ENCODE measurements at places on chromosomes 1 and 21.

DNA sequence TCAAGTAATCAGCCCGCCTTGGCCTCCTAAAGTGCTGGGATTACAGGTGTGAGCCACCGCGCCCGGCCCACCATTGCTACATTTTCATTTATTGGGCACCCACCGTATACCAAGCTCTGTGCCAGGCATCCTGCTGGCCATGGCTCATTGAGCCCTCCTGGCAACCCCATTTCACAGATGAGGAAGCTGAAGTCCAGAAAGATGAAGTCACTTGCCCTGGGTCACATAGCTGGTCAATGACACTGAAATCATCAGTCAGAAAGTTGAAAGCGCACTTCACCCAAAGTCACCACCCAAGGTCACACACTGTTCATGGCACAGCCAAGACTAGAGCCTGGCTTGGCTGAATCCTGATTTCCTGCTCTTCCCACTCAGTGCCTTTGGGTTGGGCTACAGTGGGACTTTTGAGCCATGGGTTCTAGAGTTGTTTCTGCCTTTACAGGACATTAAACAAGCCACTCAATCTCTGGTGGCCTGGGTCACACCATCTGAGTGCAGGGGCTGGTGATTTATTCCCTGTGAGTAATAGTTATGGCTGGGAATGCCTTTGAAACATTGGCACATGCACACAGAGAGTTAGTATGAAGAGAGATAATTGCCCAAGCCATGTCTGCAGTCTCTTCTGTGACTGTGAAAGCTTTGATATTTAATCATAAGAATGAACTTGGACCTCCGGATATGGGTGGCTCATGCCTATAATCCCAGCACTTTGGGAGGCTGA is 16.0 kb upstream of the ARHGEF10L start:
- DNase-seq, result no peak

- DNase-seq, result no peak
Measured at GRCh38 chr1:92910081-92910480, 51.2 kb downstream of the DIPK1A start.

DNA sequence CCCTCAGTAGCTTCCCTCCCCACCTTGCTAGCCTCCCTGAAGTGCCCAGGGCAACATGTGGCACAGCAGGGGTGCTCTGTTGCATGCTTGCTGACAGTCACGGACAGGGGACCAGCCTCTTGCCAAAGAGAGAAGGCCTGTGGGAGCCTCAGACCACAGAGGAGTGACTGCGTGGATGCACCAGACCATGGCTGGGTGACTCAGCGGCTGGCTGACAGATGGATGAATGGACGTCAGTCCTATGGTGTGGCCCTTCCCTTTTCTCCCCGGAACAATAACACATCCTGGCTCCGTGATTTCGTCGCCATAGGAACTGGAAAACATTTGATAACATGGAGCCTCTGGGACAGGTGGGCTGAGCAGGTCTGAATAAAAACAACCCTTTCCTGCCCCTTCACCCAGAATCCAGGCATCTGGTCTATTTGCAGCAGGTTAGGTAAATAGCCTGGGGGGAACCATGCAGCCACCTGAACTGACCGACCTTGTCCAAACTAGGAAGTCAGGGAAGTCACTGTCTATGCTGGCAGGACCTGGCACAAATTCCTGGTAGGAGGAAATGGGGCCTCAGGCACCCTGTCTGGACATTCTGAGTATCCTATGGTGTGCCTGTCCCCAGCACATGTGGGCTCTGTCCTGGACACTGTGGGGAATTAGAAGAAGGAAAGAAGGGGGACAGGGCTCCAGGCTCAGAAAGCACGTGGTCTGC is 53.3 kb downstream of the NENF start:
- peak; percentile 63 for DNase-seq

DNA sequence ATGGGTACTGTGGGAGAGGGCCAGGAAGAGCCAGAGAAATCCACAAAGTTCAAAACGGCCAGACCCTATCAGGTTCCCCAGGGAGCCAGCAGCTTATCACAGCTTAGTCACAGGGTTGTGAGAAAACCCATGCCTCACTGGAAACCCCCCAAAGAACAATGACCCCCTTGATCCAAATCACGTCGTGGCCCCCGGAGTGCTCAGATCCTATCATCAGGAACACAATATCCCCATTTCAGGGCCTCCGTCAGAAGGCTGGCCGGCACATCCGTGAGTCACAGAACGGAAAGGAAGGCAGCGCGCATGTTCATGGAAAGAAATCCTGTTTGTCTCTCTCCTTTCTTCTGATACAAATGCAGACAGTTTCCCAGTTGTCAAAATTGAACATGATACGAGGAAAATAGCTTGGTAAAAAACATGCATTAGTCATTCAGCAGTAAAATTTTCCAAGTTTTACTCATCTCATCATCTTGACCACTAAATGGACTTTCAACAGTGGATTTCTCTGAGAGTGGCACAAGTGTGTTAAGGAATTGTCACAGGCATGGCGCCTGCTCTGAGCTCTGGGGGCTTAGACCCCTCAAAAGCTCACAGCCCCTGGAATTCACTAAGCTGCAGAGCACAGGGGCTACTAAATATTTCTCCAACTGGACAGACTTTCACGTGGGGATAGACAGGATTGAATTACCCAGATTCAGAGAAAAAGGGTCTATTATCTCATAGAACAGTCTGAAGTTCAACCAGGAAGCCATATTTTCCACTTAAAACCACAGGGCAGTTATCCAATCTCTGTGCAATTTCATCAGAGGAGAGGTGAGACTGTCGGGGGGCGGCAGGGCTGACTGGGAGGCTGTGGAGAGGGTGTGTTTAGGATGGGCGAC is 124.8 kb downstream of the RIPK4 start:
- no peak for DNase-seq

GRCh38 chr1:210817385-210818275 is 316.3 kb downstream of the KCNH1 start:
- no peak for DNase-seq

Measured in AG09319 (cell line).